ENCODE measurements at places on chromosomes 11 and 22. TPM values are rescaled to one million over a fixed set of nuclear protein-coding genes. Genes with fewer than 3 reads are reported as not detected.

DNA sequence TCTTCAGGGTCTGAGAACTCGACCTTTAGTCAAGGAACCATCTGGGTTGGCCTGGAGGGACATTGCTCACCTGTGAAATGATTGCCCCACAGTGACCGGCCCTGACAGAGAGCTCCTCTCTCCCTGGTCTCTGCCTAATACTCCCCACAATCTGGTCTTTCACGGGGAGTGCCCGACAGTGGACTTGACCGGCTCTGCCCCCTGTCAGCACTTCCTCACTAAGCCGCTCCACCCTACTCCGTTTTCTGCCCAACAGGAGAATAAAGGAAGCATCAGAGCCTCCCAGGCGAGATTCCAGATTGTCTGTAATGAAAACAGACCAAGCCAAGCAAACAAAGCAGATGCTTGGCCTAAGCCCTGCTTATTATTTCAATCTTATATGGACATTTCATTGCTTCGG is 87.8 kb downstream of the FBXO7 start:
- H3K27me3 ChIP-seq, result peaks cover 8% of the 10 kb centered on the region
- H3K27ac ChIP-seq, result no peak overlapping the region
- no peak for DNase-seq
- peaks cover 8% of the 10 kb centered on the region for H3K4me1 ChIP-seq

GRCh38 chr22:25746012-25746373 is 4.0 kb downstream of the MYO18B start:
- no peaks in the 10 kb centered on the region for H3K4me1 ChIP-seq
- DNase-seq, result no peak
- H3K27ac ChIP-seq, result no peak overlapping the region
- peaks cover 8% of the 10 kb centered on the region for H3K27me3 ChIP-seq

DNA sequence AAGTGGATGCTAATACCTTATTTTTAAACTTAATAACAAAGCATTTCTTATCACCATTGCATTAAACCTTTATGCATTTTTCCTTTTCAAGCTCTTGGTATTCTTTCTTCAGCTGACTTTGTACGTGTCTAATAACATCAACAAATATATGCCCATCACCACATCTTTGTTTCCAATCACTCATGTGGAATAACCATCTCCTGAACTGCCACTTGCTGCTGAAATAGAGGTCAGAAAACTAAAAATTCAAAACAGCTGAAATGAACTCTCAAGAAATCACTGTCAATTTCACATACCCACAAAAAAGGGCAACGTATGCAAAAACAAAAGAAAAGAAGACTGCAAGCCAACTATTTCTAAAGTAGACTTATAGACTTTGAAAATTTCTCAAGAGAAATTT is 7.4 kb downstream of the MSANTD4 start:
- no peak for DNase-seq
- H3K4me3 ChIP-seq, result no peak overlapping the region
- H3K4me1 ChIP-seq, result peaks cover 4% of the 10 kb centered on the region
- H3K27ac ChIP-seq, result no peak overlapping the region
- H3K27me3 ChIP-seq, result peaks cover 3% of the 10 kb centered on the region

Gene TMEM109
- total RNA-seq, result 95.1 TPM

Gene OPCML
- 4.1 TPM for total RNA-seq

DNA sequence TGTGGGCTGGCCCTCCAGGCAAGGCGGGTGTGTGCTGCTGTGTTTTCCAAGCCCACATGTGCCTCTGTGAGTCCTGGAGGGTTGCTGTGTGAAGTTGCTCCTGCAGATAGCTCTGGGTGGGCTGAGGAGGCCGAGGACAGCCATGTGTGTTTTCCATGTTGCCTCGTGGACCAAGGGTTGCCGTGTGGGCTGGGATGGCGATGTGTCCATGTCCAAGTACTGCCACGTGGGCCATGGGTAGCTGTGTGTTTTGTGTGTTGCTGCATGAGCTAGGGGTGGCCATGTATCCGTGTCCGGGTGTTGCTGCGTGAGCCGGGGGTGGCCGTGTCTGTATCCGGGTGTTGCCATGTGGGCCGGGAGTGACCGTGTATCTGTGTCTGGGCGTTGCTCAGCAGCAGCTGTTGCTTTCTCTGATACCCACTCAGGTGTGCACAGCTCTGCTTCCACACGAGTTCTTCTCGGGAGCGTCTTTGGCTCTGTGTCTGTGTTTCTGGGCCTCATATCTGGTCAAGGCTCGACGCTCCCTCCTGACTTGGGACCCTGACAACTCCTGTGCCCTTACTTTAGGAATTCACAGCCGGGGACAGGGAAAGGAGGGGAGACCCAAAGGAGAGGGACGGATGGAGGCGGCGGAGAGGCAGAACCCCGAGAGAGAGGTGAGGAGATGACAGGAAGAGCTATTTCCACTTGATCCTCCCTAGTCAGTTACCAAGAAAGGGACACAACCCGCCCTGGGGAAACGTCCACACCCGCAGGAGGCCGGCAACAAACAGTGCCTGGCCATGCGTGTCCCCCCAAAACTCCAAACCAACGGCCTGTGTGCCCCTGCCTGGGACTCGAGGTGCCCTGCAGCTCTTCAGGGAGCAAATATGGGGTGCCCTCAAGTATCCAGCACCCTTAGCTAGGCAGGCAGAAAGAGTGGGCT is 83.1 kb downstream of the PHF21B start:
- peaks cover 4% of the 10 kb centered on the region for H3K36me3 ChIP-seq
- no peak overlapping the region for H3K4me3 ChIP-seq
- H3K4me1 ChIP-seq, result no peaks in the 10 kb centered on the region
- no peak overlapping the region for H3K27ac ChIP-seq

DNA sequence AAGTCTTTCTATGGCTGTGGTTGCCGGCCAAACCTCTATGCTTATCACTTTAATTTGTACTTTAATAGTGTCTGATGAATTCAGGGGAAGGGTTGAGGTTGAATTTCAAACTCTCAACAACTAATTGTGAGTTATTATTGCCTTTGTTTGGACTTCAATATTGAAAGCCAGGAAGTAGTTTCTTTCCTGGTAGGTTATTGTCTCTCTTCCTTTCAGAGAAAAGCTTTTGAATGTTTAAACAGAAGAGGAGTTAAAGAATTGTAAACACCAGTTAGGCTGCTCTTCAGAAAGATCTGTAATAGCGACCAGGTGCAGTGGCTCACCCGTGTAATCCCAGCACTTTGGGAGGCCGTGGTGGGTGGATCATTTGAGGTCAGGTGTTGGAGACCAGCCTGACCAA is 22.2 kb downstream of the NNMT start:
- H3K4me3 ChIP-seq, result no peak overlapping the region
- H3K27ac ChIP-seq, result peak overlapping the region; percentile 37
- no peaks in the 10 kb centered on the region for H3K36me3 ChIP-seq
- peaks cover 22% of the 10 kb centered on the region for H3K4me1 ChIP-seq
- no peak for DNase-seq

GRCh38 chr11:118988280-118988679 is 9.7 kb upstream of the CENATAC start:
- peaks cover 6% of the 10 kb centered on the region for H3K36me3 ChIP-seq
- no peaks in the 10 kb centered on the region for H3K4me1 ChIP-seq
- no peak overlapping the region for H3K4me3 ChIP-seq
- no peak overlapping the region for H3K27ac ChIP-seq
- no peaks in the 10 kb centered on the region for H3K27me3 ChIP-seq

Gene COPB1
- total RNA-seq, result 132 TPM

GRCh38 chr11:117876341-117877119 is at the start of gene FXYD6:
Gene FXYD6, minus strand, starts transcription at chr11:117876658. Its CDS starts 33,882 bp downstream, at chr11:117842776.
- peak within 1 kb of the TSS; percentile 94 for H3K4me3 ChIP-seq
- peaks cover 26% of the 10 kb centered on the region for H3K27me3 ChIP-seq
- DNase-seq, result peak; percentile 41
- peaks cover 28% of the 10 kb centered on the region for H3K4me1 ChIP-seq

Measured in endothelial cell (in vitro differentiated cells).